ENCODE measurements at places on chromosomes 6 and 20. TPM values are rescaled to one million over a fixed set of nuclear protein-coding genes. Genes with fewer than 3 reads are reported as not detected.

DNA sequence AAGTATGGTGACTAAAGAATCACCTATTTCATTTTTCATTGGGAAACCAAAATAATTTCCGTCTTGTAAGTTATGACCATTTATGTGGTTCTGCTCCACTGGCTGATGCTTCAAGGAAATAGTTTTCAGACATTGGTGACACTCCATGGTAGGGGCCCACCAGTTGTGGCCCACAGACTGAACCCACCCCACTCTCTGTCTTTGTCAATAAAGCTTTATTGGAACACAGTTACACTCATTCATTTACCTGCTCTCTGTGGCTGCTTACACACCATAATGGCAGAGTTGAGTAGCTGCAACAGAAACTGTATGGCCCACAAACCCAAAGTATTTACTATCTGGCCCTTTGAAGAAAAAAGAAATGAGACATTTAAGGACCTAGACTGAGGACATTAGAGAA is 78.5 kb downstream of the TBC1D7 start:
- no peak overlapping the region for H3K27ac ChIP-seq
- no peaks in the 10 kb centered on the region for H3K4me1 ChIP-seq
- DNase-seq: no peak
- no peaks in the 10 kb centered on the region for H3K36me3 ChIP-seq
- no peak overlapping the region for H3K4me3 ChIP-seq

DNA sequence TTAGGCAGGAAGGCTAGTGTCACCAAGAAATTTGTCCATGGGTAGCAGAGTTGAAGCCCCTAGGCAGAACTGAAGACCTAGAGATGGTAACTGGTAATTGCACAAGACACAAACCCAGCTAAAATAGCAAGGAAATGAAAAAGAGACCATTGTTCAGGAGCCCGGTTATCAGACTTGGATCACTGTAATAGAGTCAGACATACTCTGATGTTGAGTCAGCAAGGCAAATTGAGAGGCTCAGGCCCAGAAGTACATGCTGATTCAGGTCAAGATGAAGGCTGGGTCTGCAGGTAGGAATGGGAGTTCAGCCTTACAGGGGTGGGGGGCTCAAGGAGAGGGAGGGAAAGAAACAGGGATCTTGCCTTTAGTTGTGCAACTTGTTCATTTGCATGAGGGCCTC is 6.5 kb upstream of the TMEM242 start:
- H3K27ac ChIP-seq: peak overlapping the region; percentile 79
- no peaks in the 10 kb centered on the region for H3K36me3 ChIP-seq
- DNase-seq: no peak
- H3K4me1 ChIP-seq: peaks cover 26% of the 10 kb centered on the region
- H3K27me3 ChIP-seq: peaks cover 2% of the 10 kb centered on the region

GRCh38 chr6:21003780-21004541 is 469.7 kb downstream of the CDKAL1 start:
- no peak overlapping the region for H3K27ac ChIP-seq
- no peak overlapping the region for H3K4me3 ChIP-seq
- H3K4me1 ChIP-seq: peaks cover 4% of the 10 kb centered on the region
- no peak for DNase-seq

GRCh38 chr6:26554697-26555504 is 16.7 kb downstream of the HMGN4 start:
- DNase-seq: peak; percentile 34
- peak overlapping the region; percentile 67 for H3K4me3 ChIP-seq
- H3K4me1 ChIP-seq: peaks cover 7% of the 10 kb centered on the region

- H3K4me3 ChIP-seq: no peak overlapping the region
- H3K27me3 ChIP-seq: no peaks in the 10 kb centered on the region
- no peaks in the 10 kb centered on the region for H3K4me1 ChIP-seq
- no peak overlapping the region for H3K27ac ChIP-seq
- no peaks in the 10 kb centered on the region for H3K36me3 ChIP-seq
Observed at GRCh38 chr20:57236813-57237584, 29.4 kb downstream of the BMP7 start.

- H3K36me3 ChIP-seq: no peaks in the 10 kb centered on the region
- no peaks in the 10 kb centered on the region for H3K27me3 ChIP-seq
- H3K4me1 ChIP-seq: no peaks in the 10 kb centered on the region
- no peak within 1 kb of the TSS for H3K27ac ChIP-seq
Observed at GRCh38 chr6:132537977-132538376, at the start of gene TAAR9. TSS of gene TAAR9 (plus strand) at chr6:132538277. CDS start at chr6:132538290, 13 bp downstream.

DNA sequence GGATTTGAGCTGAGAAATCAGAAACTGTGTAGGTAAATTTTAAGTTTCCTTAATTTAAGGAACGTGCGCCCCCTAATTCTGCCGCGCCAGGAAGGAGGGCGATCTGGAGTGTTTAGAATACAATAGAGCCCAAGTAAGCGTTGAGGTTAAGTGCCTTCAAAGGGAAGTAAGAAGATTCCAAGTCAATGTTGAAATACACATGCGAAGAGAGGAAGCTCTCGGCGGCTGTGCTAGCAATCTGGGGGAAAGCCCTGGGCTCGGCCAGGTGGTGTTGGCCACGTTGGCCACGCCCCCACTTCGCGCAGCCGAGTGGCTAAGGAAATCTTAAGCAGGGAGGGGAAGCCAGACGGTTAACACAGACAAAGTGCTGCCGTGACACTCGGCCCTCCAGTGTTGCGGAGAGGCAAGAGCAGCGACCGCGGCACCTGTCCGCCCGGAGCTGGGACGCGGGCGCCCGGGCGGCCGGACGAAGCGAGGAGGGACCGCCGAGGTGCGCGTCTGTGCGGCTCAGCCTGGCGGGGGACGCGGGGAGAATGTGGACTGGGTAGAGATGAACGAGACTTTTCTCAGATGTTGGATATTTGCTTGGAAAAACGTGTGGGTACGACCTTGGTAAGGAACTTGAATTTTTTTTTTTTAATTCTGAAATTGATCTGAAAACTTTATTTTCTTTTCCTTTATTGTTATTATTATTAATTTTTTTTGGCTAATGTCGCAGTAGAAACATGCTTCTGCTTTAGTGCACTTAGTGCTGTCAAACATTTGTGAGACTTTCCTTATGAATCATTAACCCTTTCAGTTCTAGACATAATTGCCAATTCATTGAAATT is at the start of gene PRDM1:
TSS of gene PRDM1 (plus strand) at position 353 of the 830 bp plus-strand sequence. CDS start at position 571, 218 bp downstream.
- H3K4me3 ChIP-seq: peak within 1 kb of the TSS; percentile 59
- peak; percentile 71 for DNase-seq
- peak within 1 kb of the TSS; percentile 33 for H3K27ac ChIP-seq
- H3K4me1 ChIP-seq: peaks cover 4% of the 10 kb centered on the region
- H3K36me3 ChIP-seq: no peaks in the 10 kb centered on the region

GRCh38 chr20:52275181-52275691 is 83.7 kb upstream of the ZFP64 start:
- no peaks in the 10 kb centered on the region for H3K27me3 ChIP-seq
- H3K27ac ChIP-seq: no peak overlapping the region
- H3K36me3 ChIP-seq: no peaks in the 10 kb centered on the region
- H3K4me3 ChIP-seq: no peak overlapping the region

GRCh38 chr6:24825130-24825630 is 26.5 kb upstream of the ARMH2 start:
- no peak for DNase-seq
- H3K27ac ChIP-seq: no peak overlapping the region
- H3K4me3 ChIP-seq: no peak overlapping the region
- H3K27me3 ChIP-seq: no peaks in the 10 kb centered on the region

- no peaks in the 10 kb centered on the region for H3K4me1 ChIP-seq
- H3K4me3 ChIP-seq: no peak overlapping the region
- DNase-seq: no peak
- no peaks in the 10 kb centered on the region for H3K27me3 ChIP-seq
- no peak overlapping the region for H3K27ac ChIP-seq
Observed at GRCh38 chr6:82385546-82385945, 21.9 kb downstream of the TPBG start.

DNA sequence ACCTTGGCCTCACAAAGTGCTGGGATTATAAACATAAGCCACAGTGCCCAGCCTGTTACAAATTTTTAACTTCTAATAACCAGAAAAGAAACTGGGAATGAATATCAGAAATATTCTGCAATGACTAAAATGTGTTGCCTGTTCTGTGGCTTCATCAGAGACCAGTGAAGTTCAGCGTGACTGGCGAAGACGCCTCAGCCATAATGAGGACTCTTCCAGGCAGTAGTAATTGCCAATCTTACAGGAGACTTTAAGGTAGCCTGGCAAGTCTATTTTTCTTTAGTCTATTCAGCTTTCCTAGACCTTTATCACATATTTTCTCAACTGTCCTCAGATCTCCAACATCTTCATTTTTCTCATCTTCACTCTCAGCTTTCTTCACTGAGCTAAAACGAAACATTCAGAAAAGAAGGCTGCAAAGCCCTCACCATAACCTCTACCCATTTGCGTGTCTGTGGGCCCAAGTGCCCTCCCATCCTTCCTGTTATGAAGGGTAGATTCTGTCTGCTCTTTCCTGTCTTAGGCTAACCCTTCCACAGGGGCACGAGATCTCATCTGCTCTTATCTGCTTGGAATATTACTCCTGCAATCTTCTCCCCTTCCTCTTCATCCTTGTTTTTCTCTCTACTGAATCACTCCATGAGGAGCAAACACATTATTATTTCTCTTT is 42.0 kb upstream of the OLIG3 start:
- H3K4me1 ChIP-seq: no peaks in the 10 kb centered on the region
- no peak for DNase-seq
- no peaks in the 10 kb centered on the region for H3K36me3 ChIP-seq
- peaks cover 5% of the 10 kb centered on the region for H3K27me3 ChIP-seq
- no peak overlapping the region for H3K27ac ChIP-seq

GRCh38 chr6:70686548-70687133 is 19.0 kb downstream of the SMAP1 start:
- no peak overlapping the region for H3K27ac ChIP-seq
- DNase-seq: no peak
- H3K36me3 ChIP-seq: no peaks in the 10 kb centered on the region
- H3K4me3 ChIP-seq: no peak overlapping the region

- no peaks in the 10 kb centered on the region for H3K36me3 ChIP-seq
- H3K27me3 ChIP-seq: no peaks in the 10 kb centered on the region
- H3K4me1 ChIP-seq: no peaks in the 10 kb centered on the region
- no peak for DNase-seq
Observed at GRCh38 chr6:15642276-15642675, 20.6 kb downstream of the DTNBP1 start.

DNA sequence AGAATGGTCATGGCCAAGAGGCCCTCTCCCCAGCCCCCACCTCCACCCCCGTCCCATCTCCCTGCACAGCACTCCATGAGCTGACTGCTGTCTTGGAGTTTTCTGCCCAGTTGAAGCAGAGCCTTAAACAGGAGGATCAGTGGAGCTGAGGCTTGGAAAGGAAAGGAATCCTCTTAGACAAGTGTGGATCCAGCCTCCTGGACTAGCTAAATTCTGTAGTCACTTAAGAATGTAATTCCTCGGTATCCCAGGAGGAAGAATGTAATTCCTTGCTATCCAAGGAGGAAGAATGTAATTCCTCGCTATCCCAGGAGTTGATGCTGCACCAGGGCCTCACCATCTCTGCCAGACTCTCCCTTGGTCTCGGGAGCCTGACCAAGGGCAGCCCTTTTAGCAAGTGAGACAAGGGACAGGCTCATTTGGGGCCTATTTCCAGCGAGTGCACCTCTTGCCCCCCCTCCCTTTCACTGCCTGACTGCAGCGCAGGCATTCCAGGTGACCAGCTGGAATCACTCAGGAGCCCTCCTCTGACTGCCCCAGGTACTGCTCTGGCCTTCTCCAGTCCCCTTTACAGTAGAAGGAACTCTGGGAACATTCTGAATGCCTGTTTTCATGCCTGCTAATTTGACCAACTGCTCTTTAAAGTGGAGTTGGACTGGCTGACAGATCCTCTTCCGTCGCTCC is 76.2 kb downstream of the TCP11 start:
- no peaks in the 10 kb centered on the region for H3K36me3 ChIP-seq
- no peak overlapping the region for H3K27ac ChIP-seq
- no peak for DNase-seq

GRCh38 chr6:168968228-168968627 is 285.4 kb downstream of the THBS2 start:
- H3K4me1 ChIP-seq: peaks cover 20% of the 10 kb centered on the region
- no peaks in the 10 kb centered on the region for H3K36me3 ChIP-seq
- no peak overlapping the region for H3K4me3 ChIP-seq
- peaks cover 2% of the 10 kb centered on the region for H3K27me3 ChIP-seq
- peak overlapping the region; percentile 34 for H3K27ac ChIP-seq
- peak; percentile 39 for DNase-seq

DNA sequence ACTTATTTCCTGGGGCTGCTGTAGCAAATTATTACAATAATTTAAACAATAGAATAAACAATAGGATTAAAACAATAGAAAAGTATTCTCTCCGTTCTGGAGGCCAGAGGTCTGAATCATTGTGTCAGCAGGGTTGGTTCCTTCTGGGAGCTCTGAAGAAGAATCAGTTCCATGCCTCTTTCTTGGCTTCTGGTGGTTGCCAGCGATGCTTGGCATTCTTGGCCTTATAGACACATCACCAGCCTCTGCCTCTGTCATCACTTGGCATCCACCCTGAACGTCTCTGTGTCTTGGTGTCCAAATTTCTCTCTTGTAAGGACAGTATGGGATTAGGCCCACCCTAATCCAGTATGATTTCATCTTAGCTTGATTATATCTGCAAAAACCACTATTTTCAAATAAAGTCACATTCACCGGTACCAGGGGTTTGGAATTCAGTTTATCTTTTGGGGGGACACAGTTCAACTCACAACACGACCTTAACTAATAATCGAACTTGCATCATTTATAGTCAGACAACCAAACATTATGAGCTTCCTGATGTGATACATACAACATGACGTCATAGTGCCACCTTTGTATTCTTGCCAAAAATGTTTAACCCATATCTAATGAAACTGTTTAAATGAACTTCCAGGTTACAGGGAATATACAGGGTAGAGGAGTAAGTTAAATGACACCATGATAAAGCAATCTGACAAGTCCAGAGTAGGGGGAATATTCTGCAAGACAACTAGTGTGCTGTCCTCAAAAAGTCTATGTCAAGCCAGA is 84.7 kb upstream of the RNF24 start:
- no peak overlapping the region for H3K27ac ChIP-seq
- no peak for DNase-seq
- no peaks in the 10 kb centered on the region for H3K27me3 ChIP-seq
- H3K4me1 ChIP-seq: no peaks in the 10 kb centered on the region
- H3K4me3 ChIP-seq: no peak overlapping the region
- H3K36me3 ChIP-seq: no peaks in the 10 kb centered on the region

DNA sequence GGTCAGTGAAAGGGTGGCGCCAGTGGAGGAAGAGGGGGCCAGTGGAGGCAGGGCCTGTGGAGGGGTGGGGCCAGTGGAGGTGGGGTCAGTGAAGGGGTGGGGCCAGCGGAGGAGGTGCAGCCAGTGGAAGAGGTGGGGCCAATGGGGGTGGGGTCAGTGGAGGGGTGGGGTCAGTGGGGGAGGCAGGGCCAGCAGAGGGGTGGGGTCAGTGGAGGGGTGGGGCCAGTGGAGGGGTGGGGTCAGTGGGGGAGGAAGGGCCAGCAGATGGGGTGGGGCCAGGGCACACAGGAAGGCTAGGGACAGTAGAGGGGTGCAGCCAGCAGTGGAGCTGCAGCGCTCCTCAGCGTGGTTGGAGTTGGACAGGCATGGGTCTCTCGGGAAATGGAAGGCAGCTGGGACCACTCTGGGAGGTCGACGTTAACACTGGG is 18.7 kb downstream of the ADRM1 start:
- H3K27ac ChIP-seq: no peak overlapping the region
- no peak for DNase-seq
- H3K27me3 ChIP-seq: no peaks in the 10 kb centered on the region
- H3K36me3 ChIP-seq: no peaks in the 10 kb centered on the region
- no peaks in the 10 kb centered on the region for H3K4me1 ChIP-seq

CDSN gene
- not detected for total RNA-seq

FGD2 gene
- 2.3 TPM for total RNA-seq

SCRT2 gene
- total RNA-seq: not detected

CENPW gene
- 7.4 TPM for total RNA-seq

PI16 gene
- 3.4 TPM for total RNA-seq

Data from psoas muscle (tissue), 8 donors.